ENCODE measurements at places on chromosomes 1 and 21.
A peak's percentile ranks its signal among the peaks of the same experiment; 100 is the strongest.

GRCh38 chr1:215710036-215710898 lies 143.2 kb downstream of the KCTD3 start:
- peak; percentile 85 for DNase-seq

DNA sequence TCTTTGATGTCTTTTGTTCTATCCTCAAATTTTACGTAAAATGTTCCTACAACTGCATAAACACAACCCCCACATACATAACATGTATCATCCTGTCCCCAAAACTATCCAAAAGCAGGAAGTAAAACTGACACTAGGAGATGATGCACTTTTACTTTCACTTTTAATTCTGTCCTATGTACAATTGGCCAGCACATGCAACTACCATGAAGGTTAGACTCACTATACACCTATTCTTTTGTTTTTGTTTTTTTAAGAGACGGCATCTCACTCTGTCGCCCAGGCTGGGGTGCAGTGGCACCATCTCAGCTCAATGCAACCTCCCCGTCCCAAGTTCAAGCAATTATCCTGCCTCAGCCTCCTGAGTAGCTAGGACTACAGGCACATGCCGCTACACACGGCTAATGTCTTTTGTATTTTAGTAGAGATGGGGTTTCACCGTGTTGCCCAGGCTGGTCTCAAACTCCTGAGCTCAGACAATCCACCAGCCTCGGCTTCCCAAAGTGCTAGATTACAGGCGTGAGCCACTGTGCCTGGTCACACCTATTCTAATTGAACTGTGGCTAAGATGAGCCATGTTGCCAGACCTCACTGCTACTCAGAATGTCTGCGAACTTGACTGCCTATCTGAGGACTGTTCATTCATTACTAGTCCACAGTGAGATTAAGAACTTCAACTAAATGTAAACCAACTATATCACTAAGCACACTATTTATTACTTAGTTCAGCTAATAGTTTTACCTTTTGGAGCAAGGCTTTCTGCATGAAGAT lies 48.0 kb downstream of the TOR3A start:
- no peak for DNase-seq

GRCh38 chr1:154493276-154493675 lies 8.7 kb upstream of the TDRD10 start:
- DNase-seq, result no peak

- DNase-seq, result peak; percentile 32
Measured at GRCh38 chr1:77282187-77282865, 507 bp downstream of the AK5 start.

GRCh38 chr1:9425859-9426258 lies 113.4 kb upstream of the SLC25A33 start:
- DNase-seq, result no peak

DNA sequence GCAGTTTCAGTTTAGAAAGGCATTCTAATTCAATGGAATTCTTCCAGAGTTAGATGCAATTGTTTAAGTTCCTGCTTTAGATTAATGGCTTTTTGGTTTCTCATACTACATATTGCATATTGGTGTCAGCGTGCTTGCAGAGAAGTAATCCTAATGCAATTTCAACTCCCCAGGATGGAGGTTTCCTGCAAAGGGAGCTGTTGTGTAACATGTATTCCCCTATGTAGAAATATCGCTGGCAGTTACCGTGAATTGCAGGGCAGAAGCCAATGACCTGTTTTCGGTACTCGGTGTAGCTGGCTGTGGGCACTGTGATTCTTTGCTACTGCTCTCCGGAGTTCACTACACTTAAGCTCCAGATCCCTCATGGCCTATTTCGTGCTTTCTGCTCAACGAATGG lies 256.1 kb upstream of the PTBP2 start:
- no peak for DNase-seq

DNA sequence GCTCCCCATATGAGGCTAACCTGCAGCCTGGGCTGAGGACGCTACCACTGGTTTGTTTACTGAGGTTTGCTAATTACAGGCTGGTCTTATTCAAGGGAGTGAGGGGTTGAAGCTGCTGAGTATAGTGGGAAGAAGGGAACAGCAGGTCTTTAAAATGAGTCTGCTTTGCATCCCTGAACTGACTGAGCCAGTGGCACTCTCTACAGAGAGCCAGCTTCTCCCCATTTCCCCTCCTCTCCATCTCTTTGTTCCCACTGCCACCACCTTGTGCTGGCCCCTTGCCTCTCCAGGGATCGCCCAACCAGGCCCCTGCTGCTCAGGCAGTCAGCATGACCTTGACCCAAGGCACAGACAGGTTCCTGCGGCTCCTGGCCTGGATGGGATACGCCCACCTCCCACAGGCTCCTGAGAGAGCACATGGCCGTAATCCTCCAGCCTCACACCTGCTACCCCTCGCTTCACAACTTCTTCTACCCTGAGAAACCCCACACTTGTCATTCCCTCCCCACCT lies 45.0 kb downstream of the IER5 start:
- DNase-seq, result no peak

DNA sequence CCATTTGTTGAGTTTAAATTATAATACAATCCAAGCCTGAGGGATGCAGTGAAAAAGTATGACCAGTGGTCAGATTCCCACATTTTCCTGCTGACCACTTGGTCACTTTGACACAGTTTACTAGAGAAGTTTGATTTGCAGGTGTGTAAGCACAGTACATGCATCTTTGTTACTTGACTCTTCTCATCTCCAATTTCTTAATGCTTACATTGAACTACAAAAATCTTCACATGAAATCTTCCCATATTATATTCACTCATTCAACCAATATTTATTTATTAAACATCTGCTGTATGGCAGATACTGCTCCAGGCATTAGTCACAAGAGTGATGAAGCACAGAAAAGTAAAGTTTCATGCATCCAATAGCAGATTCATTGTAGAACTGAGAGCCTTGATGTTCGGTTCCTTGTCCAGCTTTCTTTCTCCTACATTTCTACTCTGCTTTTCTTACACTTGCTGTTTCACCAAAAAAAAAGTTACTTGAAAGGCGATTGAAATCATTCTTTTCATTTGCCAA lies 211.7 kb downstream of the NFIA start:
- DNase-seq, result no peak

GRCh38 chr1:59595774-59596173 lies 219.0 kb upstream of the HOOK1 start:
- no peak for DNase-seq

- DNase-seq, result no peak
Measured at GRCh38 chr1:21334214-21335087, 44.2 kb upstream of the ECE1 start.

- no peak for DNase-seq
Measured at GRCh38 chr1:93595266-93595665, 86.4 kb downstream of the BCAR3 start.

- DNase-seq, result no peak
Measured at GRCh38 chr1:55635856-55636255, 420.7 kb upstream of the USP24 start.

DNA sequence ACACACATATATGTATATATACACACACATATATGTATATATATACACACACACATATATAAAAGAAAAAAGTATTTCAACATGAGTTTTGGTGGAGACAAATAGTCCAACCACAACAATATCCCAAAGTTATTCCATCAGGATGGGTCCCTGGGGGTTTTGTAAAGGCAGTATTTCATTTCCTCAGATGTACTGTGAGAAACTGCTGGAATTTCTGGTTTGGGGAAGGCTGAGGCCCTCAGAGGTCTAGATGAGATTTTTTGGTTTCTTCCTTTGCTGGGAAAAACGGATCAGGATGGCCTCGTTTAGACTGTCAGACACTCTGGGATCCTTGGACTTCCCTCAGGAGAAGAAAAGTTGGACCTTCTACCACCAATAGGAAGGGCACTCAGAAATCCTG lies 36.5 kb upstream of the TENT5B start:
- no peak for DNase-seq

GRCh38 chr1:5343256-5344020 lies 648.8 kb downstream of the NPHP4 start:
- DNase-seq, result no peak

GRCh38 chr1:21200767-21201166 lies 24.1 kb upstream of the EIF4G3 start:
- no peak for DNase-seq

- no peak for DNase-seq
Measured at GRCh38 chr1:206680279-206680678, 4.4 kb upstream of the MAPKAPK2 start.

DNA sequence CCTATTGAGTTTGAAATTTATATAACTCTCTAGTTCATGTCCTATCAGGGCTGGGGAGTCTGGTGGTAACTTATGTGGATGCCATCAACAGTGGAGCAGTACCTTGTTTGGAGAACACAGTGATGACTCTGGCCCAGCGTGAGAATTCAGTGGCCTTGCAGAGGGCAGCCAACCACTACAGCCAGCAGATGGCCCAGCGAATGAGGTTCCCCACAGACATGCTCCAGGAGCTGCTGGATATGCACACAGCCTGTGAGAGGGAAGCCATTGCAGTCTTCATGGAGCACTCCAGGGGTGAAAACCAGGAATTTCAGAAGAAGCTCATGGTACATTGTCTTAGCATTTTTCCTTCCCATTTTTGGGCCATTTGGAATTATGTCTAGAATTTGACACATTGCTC lies 32.0 kb upstream of the GBP6 start:
- DNase-seq, result no peak

DNA sequence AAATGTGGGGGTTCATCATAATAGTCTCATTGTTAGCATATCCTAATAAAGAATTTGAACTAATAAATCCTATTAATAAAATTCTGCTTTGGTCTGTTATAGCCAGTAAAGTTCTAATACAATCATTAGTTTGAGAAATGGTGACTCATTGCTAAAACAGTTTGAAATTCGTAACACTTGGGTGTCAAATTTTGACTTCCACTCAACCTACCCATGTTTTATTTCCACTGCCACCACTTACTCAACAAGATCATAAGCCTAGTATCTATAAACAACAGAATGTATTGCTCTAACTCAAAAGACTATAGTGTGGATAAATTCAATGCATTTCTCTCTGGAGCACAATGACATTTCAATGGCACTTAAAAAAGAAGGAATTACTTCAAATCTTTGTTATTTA lies 29.1 kb downstream of the LGALS8 start:
- DNase-seq, result no peak

GRCh38 chr1:218967836-218968235 lies 205.8 kb upstream of the LYPLAL1 start:
- DNase-seq, result no peak

- DNase-seq, result no peak
Measured at GRCh38 chr1:207286786-207287468, 34.6 kb upstream of the CD55 start.

- no peak for DNase-seq
Measured at GRCh38 chr1:63797056-63797726, 23.4 kb downstream of the ROR1 start.

DNA sequence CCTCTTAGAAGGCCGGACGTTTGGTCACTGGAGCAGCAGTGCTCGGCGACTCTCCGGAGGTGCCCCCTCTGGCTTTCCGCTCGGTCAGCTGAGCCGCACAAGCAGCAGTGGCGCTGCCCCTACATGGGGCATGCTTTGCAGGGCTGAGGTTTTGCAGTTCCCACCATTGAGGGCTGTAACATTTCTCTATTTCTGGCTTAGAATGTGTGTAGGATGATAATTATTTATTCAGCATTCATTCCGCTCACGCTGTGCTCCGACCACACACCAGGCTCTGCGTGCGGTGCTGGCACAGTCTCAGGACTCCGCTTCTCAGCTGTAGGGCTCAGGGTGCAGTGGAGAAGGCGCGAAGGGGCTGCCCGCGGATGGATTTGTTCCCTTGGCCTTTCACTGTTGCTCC lies 119.5 kb downstream of the PCBP3 start:
- DNase-seq, result no peak

DNA sequence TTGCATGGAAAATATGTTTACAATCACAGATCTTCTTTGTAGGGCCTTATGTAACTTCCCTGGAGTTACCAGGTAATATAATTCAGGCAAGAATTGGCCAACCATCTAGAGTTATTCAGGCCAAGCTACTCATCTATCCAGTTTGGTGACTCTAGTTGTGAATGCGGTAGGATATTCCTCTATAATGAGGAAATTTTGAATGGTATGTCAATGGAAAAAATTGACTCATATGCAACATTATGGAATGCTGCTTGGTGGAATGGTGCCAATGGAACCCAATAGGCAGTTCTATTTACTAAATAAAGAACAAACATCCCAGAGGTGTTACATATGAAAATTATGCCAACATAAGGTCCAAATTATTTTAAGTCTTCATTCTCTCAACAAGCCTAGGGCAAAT lies 5.6 kb upstream of the TNFSF18 start:
- no peak for DNase-seq

GRCh38 chr1:1074631-1075147 lies 583 bp upstream of the RNF223 start:
- no peak for DNase-seq

- no peak for DNase-seq
Measured at GRCh38 chr21:42515708-42516502, 2.3 kb downstream of the SLC37A1 start.

DNA sequence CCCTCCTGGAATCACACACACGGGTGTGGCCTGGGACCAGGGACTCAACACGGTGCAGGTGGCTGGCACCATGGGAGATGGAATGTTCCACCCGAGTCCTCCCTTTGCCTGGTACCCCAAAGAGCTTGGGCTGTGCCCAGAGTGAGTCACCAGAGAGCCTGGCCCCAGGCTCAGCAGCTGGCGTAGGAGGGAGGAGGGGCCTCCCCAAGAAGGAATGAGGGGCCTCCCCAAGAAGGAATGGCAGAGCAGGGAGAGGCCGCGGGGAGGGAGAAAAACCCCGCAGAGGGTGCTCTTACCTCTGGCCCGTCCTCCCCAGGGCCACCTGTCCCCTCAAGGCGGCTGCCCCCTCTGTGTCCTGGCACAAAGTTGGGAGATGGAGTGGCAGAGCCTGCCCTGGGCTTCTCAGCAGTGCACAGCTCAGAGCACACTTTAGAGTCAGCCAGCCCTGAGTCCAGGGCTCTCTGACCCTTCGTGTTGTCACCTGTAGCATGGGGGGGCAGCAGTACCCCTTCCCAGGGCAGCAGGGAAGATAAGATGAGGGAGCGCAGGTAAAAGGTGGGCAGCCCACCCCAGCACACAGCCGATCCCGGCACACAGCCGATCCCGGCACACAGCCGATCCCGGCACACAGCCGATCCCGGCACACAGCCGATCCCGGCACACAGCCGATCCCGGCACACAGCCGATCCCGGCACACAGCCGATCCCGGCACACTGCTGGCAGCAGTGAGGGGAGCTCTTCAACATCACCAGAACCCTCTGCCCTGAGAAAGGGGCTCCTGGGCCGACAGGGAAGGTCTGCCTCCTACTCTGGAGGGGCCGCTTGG lies 20.2 kb upstream of the KCNAB2 start:
- DNase-seq, result no peak

DNA sequence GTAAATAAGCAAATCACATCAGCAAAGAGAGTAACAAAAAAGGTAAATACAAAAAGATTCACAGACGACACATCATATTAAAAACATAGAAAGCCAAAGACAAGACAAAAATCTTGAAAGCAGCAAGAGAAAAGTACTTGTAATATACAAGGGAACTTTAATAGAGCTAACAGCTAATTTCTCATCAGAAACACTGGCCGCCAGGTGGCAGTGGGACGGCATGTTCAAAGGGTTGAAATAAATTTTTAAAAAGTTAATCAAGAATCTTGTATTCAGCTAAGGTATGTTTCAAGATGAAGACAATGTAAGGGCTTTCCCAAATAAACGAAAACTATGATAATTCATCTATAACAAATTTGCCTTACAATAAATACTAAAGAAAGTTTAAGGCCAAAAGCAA lies 358.1 kb downstream of the LRRIQ3 start:
- DNase-seq, result no peak

Data from NT2/D1 (cell line).